ENCODE measurements at places on chromosomes 12 and 14.

DNA sequence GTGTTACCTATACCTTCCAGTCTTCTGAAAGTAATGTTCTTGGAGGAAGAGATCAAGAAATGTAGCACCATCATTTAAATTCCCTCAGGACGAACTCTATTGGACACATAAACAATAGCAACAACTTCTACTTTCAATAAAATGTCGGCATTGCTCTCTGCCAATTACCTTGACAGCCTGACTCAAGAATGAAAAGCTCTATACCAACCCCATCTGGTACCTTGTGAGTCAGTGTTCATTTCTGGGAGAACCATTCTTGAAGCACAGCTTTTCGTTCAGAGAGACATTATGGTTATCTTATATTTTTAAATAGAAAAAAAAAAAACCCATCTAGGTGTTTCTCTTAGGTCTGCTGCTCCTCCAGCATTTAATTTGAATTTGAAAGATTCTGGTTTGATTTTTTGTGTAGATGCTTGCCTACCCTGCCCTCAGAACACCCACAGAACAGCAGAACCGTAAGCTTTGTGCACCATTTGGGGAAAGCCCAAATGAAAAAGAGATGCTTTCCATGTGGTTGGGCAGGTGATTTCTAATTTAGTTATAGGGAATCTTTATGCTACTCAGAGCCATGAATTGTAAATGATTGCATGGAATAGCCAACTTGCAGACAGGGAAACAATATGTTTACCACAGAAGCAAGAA, 156.0 kb downstream of the SAMD4A start:
- DNase-seq, result no peak

- DNase-seq, result no peak
Measured at GRCh38 chr12:49121047-49121696, 10.0 kb downstream of the TUBA1B start.

- no peak for DNase-seq
Measured at GRCh38 chr14:53963320-53964227, 6.9 kb upstream of the BMP4 start.

GRCh38 chr12:86675197-86675596, 419.0 kb upstream of the MGAT4C start:
- DNase-seq, result no peak

GRCh38 chr12:68117661-68118060, 41.9 kb downstream of the IFNG start:
- DNase-seq, result no peak

GRCh38 chr14:59585891-59586554, 9.4 kb upstream of the CCDC175 start:
- peak; percentile 59 for DNase-seq

DNA sequence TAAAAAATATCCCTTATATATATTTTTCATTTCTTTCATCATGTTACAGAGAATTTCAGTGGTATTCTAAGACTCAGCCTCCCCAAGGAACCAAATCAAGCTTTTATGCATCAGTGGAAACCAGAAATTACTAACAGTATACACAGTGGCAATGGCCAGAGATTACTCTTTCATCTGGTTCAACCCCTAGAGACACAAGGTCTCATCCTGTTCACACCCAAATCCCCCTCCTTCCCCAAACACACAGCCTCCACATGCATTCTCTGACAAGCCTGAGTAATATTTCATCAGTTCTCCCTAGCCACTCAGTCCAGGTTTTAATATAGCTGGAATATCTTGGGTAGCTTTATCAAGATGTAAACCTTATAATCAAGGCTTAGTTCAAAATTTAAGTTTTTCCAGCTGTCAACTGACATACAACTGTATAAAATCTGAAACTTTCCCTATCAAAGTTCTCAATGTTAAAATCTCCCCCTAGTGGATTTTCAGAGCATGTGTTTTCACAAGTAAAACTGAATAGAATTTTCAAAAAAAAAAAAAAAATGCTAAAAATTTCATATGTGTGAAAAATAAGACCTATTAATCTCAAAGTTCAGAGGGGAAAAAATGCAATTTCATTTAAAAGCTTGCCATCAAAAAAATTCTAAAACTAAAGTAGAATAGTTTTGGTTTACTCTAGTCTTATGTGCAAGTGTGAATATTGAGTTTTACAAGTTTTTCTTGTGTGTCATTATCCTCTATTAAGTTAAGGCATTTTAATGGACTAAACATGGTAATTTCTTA, 10.5 kb upstream of the SSTR1 start:
- DNase-seq, result peak; percentile 11

Measured in AML-193 (cell line).